ENCODE measurements at places on chromosomes 5 and 9.

DNA sequence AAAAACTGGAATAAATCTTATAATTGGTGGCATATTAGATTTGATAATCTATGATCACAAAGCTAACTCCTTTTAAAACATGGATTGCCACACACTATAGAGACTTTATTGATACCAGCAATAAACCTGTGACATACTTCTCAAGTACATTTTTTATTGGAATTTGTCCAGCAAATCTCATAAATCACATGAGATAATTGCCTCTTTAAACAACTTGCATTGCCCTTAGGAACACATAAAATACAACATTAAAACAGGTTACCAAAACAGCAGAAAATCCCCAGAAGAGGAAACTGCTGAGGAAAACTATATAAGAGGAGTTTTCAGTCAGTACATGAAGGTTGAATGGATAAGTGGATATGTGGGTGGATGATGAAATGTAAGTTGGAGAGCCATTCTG is 124.6 kb downstream of the SNCAIP start:
- no peak for DNase-seq

- no peak for DNase-seq
Observed at GRCh38 chr5:106727071-106727470, 943.7 kb downstream of the EFNA5 start.

- DNase-seq: peak; percentile 82
Observed at GRCh38 chr9:126860077-126860756, at the start of gene ZBTB34. Gene ZBTB34, plus strand, starts transcription at chr9:126860639. Its CDS starts 18,761 bp downstream, at chr9:126879400.

- no peak for DNase-seq
Observed at GRCh38 chr9:6631207-6631512, 14.4 kb downstream of the GLDC start.

- peak; percentile 52 for DNase-seq
Observed at GRCh38 chr5:83608122-83608521, 112.5 kb downstream of the HAPLN1 start.

DNA sequence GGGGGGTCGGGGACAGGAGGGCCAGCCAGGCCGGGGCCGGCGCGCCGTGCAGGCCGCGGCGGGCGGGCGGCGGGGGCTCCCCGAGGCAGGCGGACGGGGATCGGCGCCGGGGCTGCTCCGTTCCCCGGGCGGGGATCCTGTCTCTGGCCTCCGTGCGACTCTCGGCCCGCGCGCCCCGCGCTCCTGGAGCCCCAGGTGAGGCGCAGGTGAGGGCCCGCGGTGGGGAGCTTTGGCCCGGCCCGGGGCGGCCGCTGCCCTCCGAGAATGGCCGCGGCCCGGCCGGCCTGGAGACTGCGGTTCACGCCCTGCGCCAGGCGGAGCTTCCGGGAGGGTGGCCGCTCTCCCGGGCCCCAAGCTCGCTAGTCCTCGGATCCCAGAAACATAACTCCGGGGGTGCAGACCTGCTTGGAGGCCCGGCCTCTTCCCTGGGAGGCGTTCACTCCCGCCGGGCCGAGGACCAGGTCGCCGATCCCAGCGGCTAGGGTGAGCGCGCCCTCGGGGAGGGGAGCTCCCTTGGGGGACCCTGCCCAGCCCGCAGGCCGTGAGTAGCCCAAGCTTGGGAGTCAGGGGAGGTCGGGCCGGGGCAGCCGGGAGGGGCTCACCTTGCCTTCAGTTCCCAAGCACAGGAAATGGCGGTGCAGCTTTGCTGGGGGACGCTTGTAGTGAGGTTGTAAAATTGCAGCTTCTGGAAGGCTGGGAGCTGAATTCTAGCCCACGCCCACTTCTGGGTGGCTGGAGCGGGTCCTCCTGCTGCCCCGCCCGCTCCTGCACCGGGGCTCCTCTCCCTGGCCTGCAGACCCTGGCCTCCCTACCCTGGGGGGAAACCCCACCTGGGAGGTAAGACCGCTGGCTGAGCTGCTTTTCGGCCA is 723 bp downstream of the PPP1R26 start:
- no peak for DNase-seq

DNA sequence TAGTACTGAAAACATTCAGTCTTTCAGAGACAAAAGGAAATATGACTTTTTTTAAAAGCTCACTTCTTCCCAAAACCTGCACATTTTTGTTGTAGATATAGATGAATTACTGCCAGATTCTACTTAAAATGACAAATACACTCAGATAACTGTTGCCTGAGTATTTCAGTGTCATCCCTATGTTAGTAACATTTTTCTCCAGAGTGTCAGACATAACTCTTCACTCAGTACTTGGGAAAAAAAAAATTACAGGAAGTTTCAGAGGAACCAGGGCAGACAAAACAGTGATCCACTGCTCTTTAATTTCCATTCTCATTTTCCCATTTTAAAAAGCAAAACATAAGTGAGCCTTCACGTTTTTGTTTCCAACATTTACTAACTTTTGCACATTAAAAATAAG is 79.3 kb upstream of the ITGA1 start:
- DNase-seq: no peak

DNA sequence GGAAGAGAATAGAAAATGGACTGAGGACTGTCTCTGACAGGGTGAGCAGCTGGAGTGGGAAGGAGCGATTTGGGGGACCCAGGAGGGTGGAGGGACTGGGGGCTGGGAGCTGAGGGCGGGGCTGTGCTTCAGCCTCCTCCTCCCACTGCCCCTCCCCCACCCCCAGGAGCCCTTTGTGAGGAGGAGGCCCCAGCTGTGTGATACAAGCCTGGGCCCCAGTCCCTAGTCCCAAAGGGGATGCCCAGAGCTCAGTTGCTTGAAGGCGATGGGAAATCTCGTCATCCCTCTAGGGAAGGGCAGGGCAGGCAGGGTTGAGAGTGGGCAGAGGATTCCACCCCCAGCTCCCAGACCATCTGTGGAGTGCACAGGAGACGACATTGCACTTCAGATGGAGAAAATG is at the start of gene SPATA31E1:
Gene SPATA31E1 (plus strand): TSS at position 251 of the 400 bp plus-strand sequence. CDS start 15 bp downstream, at position 266.
- no peak for DNase-seq

- no peak for DNase-seq
Observed at GRCh38 chr5:74028406-74028805, 402.4 kb downstream of the ARHGEF28 start.

- DNase-seq: peak; percentile 91
Observed at GRCh38 chr9:33124751-33125381, 42.3 kb downstream of the B4GALT1 start.

DNA sequence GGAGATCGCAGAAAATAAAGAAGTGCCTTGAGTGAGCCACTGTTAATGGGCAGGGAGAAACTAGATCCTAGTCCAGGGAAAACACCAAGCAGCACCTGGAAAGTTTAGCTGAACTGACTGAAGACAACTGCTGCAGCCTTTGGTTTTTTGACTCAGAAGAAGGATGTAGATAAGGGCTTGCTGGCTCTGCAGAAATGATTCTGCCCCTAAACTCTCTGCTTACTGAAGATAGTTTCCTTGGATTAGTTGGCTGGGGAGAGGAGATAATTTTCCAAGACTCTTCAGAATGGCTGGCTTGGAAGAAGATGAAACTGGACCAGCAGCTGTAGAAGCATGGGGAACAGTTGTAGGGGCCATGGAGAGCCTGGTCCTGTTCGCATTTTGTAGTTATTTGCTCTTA is 471.8 kb downstream of the KDM4C start:
- no peak for DNase-seq

DNA sequence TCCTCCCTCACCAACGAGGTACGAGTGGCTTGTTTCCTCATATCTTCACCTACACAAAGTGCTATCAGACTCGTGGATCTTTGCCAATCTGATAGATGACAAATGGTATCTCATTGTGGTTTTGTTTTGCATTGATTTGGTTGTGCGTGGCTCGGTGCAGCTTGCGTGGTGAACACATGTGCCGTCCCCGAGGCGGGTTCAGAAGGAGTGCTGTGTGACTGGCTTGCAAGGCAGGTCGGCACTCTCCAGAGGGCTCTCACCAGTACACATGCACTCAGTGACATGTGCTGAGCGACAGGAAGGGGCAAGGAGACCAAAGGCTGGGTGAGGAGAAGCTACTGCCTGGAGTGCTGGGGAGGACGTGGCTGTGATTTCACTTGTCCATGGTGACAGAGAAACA is 95.3 kb upstream of the PITX1 start:
- peak; percentile 66 for DNase-seq

GRCh38 chr5:125011419-125011818 is 265.0 kb upstream of the ZNF608 start:
- no peak for DNase-seq

DNA sequence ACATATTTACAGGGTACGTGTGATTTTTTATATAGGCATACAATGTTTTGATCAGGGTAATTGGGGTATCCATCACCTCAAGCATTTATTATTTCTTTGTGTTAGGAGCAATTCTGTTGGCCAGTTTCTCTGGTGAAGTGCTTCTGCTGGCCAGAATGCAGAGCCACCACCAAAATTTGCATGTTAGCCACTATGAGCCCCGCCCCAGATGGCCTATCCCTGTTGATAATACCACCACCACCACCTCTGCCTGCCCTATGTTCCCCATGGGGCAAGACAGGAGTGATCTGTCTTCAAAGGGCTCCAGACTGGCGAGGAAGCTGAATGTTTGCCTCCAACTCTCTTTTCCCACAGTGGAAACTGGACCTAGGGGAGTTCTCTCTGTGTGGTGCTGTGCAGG is 26.0 kb upstream of the JAK2 start:
- no peak for DNase-seq

DNA sequence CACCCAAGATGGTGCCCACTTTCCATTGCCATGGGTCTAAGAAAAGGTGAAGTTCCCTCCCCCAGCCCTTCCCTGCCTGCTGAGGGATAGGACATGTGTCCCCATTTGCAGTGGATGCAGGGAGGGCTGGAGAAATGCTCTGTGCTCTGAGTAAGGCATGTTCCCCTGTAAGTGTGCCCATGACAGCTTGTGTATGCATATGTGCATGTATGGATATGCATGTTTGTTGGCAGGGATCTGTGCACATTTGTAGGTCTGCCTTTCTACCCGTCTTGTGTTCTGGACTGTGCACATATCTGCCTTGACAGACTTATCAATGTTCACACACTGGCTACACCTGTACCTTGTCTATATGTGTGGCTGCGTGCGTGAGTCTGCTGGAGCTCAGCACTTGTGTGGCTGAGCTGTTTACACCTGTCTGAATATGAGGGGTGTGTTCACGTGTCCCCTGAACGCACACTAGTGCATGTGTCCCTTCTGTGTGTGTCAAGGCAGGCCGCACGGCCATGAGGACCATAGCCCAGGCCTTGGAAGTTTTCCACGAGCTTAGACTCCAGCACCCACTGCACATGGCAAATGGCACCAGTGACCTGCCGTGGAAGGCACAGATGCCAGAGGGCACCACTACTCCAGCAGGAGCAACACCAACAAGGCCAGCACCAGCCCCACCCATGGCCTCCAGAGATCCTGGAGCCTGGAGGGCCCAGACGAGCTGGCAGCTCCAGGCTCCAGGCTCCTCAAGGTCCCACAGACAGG is 27.4 kb upstream of the TTLL11 start:
- DNase-seq: no peak

- no peak for DNase-seq
Observed at GRCh38 chr9:96062854-96063253, 187.4 kb downstream of the ERCC6L2 start.

All from NAMALWA (cell line).